ENCODE measurements at places on chromosomes 7 and 10.

DNA sequence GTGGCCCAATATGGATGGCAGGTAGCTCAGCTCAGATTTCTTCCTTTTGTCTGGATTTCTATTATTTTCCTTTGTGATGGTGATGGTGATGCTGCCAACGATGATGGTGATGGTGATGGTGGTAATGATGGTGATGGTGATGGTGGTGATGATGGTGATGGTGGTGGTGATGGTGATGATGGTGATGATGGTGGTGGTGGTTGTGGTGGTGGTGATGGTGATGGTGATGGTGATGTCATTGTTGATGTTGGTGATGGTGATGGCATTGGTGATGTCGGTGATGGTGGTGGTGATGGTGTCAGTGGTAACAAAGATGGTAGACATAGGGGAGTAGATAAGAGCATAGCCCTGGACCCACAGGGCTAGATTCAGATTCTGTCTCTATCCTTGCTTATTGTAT lies 25.4 kb downstream of the TTYH3 start:
- no peak for DNase-seq

- DNase-seq = no peak
Measured at GRCh38 chr10:71308985-71309384, 10.1 kb upstream of the SLC29A3 start.

DNA sequence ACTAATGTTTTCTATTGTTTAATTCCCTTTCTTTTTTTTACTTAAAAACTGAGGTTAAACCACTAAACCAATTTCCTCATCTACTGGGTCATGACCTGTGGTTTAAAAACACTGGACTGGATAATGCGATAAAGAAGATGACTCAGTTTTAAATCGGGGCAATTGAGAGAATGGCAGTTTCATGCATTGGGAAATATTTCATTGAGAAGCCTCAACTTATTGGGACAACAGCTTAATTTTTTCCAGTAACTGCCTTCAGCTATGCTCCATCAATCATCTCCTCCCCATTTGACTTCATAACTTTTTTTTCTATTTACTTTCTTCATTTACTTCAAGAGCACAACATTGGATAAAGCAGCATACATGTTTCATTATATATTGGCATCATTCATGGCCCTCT lies 61.8 kb upstream of the MET start:
- DNase-seq = no peak

DNA sequence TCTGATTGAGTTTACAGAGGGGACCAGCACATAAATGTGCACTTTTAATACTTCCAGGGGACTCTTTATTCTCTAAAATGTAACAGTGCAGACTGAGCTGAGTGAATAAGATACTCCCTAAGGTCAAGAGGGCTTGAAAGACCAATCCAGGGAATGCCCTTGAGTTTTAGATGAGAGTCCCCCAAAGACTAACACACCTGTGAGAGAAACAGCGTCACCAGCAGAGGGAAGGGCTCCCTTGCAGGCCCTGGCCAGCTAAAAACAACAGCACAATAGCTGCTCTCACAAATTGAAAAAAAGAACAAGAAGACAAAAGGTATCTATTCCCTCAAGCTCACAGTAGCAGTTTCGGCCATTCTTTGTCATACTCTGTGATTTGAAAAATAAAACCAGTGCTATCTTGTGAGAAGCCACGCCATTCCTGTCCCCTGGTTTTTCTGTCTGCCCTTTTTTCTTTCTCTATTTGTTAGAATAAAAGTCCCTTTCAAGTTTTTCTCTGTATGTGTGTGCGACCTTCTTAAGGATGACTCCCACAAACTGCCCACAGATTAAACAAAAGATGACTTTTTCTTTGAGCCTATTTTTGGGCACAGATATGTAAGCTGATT lies 230.4 kb upstream of the BMPER start:
- no peak for DNase-seq

DNA sequence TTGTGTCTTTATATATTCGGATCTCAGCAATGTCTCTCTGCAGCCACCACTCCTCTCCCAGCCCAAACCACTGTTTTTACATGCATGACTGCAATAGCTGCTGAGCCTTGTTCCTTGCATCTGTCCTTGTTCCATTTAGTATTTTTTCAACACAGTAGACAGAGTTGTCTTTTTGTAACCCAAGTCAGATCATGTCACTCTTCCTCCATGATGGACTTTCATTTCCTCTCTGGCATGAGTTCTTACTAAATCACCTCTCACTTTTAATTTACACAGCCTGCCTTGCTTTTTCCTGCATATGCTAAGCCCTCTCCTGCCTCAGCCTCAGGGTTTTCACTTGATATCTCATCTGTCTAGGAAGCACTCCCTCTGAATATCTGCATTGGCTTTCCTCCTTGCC lies 353.2 kb downstream of the HGF start:
- DNase-seq = no peak

GRCh38 chr10:33336582-33337325 lies 2.3 kb upstream of the NRP1 start:
- DNase-seq = no peak

DNA sequence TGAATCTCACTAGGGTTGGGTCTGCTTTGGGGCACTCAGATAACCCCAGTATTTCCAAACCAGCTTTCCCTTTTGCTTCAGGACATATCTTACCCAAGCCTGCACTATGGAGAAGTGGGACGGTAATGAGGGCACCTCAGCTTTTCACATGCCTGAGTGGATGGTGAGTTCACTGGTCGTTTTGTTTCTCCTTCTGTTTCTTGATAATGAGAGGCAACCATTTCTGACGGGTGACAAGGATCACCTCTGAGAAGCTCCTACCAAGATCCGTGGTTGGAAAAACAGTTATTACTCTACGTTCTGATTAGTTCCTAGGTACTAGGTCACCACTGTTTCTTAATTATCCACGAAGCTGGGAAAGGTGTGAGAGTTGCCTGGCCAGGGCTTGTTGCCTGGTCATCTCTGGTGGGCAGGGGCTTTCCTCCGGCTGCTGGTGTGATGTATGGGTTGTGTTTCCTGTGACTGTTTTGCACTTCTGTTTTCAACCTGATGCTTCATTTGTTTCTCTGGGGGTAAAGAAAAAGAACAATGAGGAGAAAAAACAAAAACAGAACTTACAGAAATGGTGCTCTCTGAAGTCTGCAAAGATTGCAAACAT lies 65.7 kb upstream of the STRIP2 start:
- no peak for DNase-seq

DNA sequence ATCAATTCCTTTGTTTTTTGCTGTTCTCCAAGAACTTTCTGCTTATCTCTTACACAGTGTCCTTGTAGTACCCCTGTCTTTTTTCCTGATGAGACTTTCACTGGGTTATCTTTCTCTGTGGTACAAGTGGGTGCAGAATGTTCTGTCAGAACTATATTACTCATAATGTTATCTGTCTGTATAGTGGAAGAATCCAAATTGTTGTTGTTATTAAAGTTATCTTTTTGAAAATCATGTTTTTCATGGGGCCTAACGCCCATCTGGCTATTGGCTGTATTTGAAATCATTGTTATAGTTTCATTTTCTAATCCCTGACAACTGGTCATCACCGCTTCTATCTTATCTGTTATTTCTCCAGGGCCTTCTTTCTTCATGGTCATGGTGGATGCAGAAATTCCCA lies 163.0 kb upstream of the CCDC6 start:
- no peak for DNase-seq

GRCh38 chr7:29397398-29397797 lies 166.2 kb upstream of the PRR15 start:
- DNase-seq = no peak

DNA sequence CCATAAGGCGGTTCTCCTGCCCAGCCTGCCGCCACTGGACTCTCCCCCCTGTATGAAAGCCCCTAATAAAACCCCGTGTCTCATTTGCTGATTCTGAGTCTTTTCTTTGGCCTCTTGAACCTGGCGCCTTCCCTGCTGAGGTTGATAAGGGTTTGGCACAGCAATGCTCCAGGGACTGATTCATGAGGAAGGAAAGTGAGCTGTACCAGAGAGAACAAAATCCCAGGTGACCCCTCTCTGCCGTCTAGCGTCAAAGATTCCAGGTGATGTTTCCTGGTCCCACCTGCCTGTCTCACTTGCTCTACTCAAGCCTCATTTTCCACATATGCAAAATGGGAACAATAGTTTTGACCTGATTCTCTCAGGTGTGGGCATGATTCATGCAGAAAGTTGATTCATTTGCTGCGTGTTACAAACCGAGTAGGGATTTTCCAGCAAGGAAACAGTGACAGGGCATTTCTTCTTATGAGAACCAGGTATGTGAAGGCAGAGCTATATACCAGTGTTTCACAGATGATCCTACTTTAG lies 730.6 kb upstream of the IGFBP3 start:
- no peak for DNase-seq

DNA sequence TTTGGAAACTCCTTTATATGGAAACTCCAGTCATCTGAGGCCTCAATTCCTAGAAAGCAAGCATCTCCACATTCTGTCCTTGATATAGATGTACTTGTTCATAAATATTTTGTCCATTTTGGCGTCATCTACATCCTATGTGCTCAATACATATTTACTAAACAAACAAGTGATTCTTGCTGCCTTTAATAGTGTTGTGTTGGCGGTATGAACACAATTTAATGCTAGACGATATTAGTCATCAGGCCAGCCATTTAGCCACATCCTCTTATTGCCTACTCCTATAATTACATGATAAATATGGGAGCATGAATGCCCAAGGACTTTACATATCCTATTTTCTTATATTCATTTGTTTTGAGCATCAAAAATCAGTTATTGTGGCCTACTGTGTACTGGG lies 18.5 kb upstream of the IFRD1 start:
- no peak for DNase-seq

GRCh38 chr10:78335691-78336401 lies 302.2 kb downstream of the RPS24 start:
- no peak for DNase-seq

DNA sequence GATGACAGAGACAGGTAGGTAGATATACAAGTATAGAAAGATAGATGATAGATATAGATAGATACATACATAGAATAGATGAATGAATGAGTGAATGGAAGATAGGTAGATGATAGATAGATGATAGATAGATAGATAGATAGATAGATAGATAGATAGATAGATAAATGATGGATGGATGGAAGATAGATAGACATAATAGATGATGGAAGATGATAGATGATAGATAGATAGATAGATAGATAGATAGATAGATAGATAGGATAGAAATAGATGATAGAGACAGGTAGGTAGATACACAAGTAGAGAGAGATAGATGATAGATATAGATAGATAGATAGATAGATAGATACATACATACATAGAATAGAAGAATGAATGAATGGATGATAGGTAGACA lies 510.1 kb upstream of the AUTS2 start:
- no peak for DNase-seq
